HFFc6 (cell line): ENCODE measurements at places on chromosomes 2 and 18. TPM values are rescaled to one million over a fixed set of nuclear protein-coding genes. Genes with fewer than 3 reads are reported as not detected.

Gene EFEMP1
- 44.5 to 51.7 TPM (median 47.5 TPM) in 3 replicates for total RNA-seq

Gene EPC2
- 16.6 to 20.0 TPM (median 18.4 TPM) in 3 replicates for total RNA-seq

Gene LTBP1
- total RNA-seq, result 292 to 409 TPM (median 300 TPM) in 3 replicates

Gene GAL3ST2
- total RNA-seq, result 0.23 to 0.33 TPM (median 0.23 TPM) in 3 replicates
